ENCODE measurements at places on chromosomes 16 and 17. TPM values are rescaled to one million over a fixed set of nuclear protein-coding genes. Genes with fewer than 3 reads are reported as not detected.

The GCGR gene
- not detected for total RNA-seq

The KRTAP9-2 gene
- not detected for total RNA-seq

The LDHD gene
- total RNA-seq: 2.8 TPM

The CD300LG gene
- not detected for total RNA-seq

The CSH1 gene
- total RNA-seq: not detected

Data from smooth muscle cell of trachea (primary cell).